ENCODE measurements at places on chromosomes 7 and 10.

- H3K4me3 ChIP-seq: no peak overlapping the region
- H3K36me3 ChIP-seq: no peaks in the 10 kb centered on the region
- H3K27me3 ChIP-seq: peaks cover 39% of the 10 kb centered on the region
- ATAC-seq: no peak
- no peak overlapping the region for H3K27ac ChIP-seq
- H3K4me1 ChIP-seq: peaks cover 17% of the 10 kb centered on the region
Measured at GRCh38 chr7:93894966-93895640, 4.5 kb upstream of the TFPI2 start.

GRCh38 chr10:77974396-77975074, 48.0 kb upstream of the DLG5 start:
- H3K27me3 ChIP-seq: no peaks in the 10 kb centered on the region
- ATAC-seq: no peak
- H3K27ac ChIP-seq: no peak overlapping the region

DNA sequence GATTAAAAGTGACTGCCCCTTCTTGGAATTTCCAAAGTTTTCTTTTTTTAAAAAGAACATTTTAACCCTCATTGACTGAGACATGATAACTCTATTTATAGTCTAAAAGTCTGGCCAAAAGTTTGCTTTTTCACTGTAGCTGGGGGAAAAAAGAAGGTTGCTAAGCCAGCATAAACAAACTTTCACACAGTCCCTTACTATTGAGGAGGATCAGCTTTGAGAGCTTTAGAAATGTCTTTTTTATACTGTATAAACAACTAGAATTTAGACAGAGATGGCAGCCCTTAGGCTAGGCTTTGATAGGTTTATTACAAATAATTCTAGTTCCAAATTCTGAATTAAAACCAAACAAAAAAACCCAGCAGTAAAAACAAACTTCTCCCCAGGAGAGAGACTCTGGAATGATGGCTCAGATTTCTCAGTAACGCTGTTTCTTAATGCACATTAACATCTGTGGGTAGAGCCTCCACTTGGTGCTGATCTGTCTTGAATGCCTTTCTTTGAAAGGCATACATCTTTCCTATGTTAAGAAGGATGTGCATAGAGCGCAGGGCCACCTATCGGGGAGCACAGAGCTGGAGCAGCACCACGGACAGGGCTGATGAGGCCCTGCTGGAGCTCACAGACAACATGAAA, 100.9 kb upstream of the PDLIM1 start:
- H3K27ac ChIP-seq: no peak overlapping the region
- ATAC-seq: no peak
- H3K27me3 ChIP-seq: peaks cover 27% of the 10 kb centered on the region
- H3K36me3 ChIP-seq: no peaks in the 10 kb centered on the region
- H3K4me3 ChIP-seq: no peak overlapping the region

DNA sequence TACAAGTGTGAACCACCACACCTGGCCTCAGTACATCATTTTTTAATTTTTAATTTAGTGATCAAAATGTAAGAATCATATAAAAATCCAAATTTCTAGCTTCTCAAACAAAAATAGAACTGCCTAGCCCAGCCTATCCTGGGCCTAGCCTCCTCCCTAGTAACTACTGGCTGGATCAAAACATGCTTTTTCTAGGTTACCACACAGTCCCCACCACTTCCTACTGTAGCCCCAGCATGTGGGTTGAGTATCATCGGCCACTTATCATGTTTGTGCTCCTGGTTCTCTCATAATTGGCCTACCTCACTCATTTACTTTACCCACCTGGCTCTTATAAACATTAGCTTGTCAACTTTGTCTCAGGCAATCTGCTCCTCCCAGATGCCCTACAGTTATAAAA, 52.9 kb downstream of the DNAJC12 start:
- ATAC-seq: no peak
- H3K4me1 ChIP-seq: peaks cover 32% of the 10 kb centered on the region
- H3K4me3 ChIP-seq: no peak overlapping the region
- peak overlapping the region; percentile 80 for H3K27ac ChIP-seq

DNA sequence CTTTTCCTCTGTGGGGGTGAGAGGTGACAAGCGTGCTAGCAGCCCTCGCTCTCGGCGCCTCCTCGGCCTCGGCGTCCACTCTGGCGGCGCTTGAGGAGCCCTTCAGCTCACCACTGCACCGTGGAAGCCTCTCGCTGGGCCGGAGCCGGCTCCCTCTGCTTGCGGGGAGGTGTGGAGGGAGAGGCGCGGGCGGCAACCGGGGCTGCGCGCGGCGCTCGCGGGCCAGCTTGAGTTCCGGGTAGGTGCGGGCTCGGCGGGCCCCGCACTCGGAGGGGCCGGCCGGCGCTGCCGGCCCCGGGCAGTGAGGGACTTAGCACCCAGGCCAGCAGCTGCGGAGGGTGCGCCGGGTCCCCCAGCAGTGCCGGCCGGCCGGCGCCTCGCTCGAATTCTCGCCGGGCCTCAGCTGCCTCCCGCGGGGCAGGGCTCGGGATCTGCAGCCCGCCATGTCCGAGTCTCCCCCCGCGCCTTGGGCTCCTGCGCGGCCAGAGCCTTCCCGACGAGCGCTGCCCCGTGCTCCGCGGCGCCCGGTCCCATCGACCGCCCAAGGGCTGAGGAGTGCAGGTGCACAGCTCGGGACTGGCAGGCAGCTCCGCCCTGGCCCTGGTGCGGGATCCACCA, 352.8 kb upstream of the PODXL start:
- H3K27ac ChIP-seq: no peak overlapping the region
- ATAC-seq: no peak
- H3K4me3 ChIP-seq: no peak overlapping the region
- H3K4me1 ChIP-seq: no peaks in the 10 kb centered on the region
- H3K27me3 ChIP-seq: peaks cover 47% of the 10 kb centered on the region

GRCh38 chr10:69468751-69469089, 17.5 kb downstream of the TSPAN15 start:
- no peak overlapping the region for H3K27ac ChIP-seq
- H3K4me1 ChIP-seq: peaks cover 12% of the 10 kb centered on the region
- H3K36me3 ChIP-seq: no peaks in the 10 kb centered on the region
- ATAC-seq: no peak
- H3K27me3 ChIP-seq: peaks cover 21% of the 10 kb centered on the region

GRCh38 chr10:61899997-61900828, 1.3 kb upstream of the ARID5B start:
- H3K27me3 ChIP-seq: no peaks in the 10 kb centered on the region
- peak; percentile 66 for ATAC-seq
- H3K4me1 ChIP-seq: peaks cover 41% of the 10 kb centered on the region

GRCh38 chr10:35889226-35889625, 247.1 kb upstream of the FZD8 start:
- no peaks in the 10 kb centered on the region for H3K36me3 ChIP-seq
- H3K4me3 ChIP-seq: no peak overlapping the region
- no peak overlapping the region for H3K27ac ChIP-seq
- ATAC-seq: no peak

DNA sequence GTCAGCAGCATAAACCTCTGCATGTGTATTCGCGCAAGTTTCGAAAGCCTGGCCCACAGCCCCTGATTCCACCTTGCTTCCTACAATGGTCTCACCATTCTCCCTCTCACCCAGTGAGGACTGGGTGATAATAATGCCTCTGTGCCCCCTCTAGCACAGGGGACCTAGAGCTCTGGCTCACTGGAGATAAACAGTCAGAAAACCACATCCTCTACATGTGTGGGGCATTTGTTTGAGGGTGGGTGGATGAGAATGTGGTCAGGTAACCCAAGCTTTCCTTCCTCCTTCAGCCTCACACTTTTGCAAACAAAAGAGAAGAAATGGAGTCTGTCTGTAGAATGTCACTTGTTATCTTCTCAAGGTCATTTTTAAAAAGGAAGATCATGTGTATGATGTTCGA, 373.5 kb downstream of the KCNMA1 start:
- H3K36me3 ChIP-seq: no peaks in the 10 kb centered on the region
- H3K27me3 ChIP-seq: no peaks in the 10 kb centered on the region
- ATAC-seq: peak; percentile 87
- H3K4me3 ChIP-seq: peak overlapping the region; percentile 3
- H3K4me1 ChIP-seq: peaks cover 34% of the 10 kb centered on the region
- H3K27ac ChIP-seq: peak overlapping the region; percentile 45

- H3K27me3 ChIP-seq: peaks cover 9% of the 10 kb centered on the region
- ATAC-seq: no peak
- no peaks in the 10 kb centered on the region for H3K36me3 ChIP-seq
- no peak overlapping the region for H3K4me3 ChIP-seq
- H3K27ac ChIP-seq: no peak overlapping the region
Measured at GRCh38 chr10:13036841-13037240, 35.3 kb upstream of the CCDC3 start.
